Esophagus muscularis mucosa (tissue), 4 donors: ENCODE measurements at places on chromosomes 1 and 21.

- no peak overlapping the region for H3K27ac ChIP-seq
- H3K36me3 ChIP-seq = no peaks in the 10 kb centered on the region
Observed at GRCh38 chr21:16115461-16115860, 385.7 kb downstream of the USP25 start.

GRCh38 chr1:111647736-111648135 lies 28.1 kb downstream of the RAP1A start:
- H3K4me1 ChIP-seq = peaks cover 86% of the 10 kb centered on the region
- no peak overlapping the region for H3K27ac ChIP-seq
- H3K27me3 ChIP-seq = no peaks in the 10 kb centered on the region
- DNase-seq = no peak

- DNase-seq = no peak
- no peaks in the 10 kb centered on the region for H3K27me3 ChIP-seq
- H3K36me3 ChIP-seq = no peaks in the 10 kb centered on the region
- H3K4me3 ChIP-seq = peak overlapping the region; percentile 38
- peak overlapping the region; percentile 74 for H3K27ac ChIP-seq
Observed at GRCh38 chr1:10980841-10981727, 31.4 kb upstream of the TARDBP start.

DNA sequence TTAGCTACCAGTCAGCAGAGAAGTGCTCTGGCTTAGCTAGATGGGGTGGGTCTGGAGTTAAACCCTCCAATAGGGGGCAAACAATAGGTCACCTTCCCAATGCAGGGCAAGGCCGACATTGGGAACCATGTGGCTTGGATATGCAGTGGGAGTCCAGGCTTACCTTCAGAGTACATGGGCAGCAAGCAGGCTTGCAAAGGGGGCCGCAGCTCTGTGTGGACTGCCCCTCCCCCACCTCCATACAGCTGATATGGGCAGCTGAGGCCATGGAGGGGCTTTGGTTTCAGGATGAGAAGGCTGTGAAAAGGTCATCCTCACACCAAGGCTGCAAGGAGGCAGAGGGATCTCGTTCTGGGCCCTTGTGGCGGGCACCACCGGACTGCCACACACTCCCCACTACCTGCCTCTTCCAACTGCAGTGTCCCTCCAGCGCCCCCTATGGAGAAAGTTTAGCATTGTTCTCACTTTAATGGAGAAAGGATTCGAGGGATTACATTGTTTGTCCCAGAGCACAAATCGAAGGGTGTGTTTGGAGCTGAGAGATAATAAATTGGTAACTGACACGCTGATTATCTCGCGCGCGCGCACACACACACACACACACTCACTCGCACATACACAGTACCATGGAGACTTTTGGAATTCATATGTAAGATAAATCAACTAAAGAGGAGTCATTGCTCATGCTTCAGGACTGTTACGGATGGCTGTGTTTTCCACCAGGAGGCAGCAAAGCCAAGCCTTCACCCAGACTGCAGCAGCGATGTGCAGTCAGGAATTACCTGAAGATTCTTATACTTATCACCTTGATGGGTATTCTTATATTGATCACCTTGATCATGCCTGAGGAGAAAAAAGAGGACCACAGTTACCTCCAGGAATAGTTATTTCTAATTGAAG lies 7.0 kb upstream of the SMCP start:
- peak; percentile 66 for DNase-seq
- H3K27ac ChIP-seq = no peak overlapping the region
- no peaks in the 10 kb centered on the region for H3K36me3 ChIP-seq
- H3K4me1 ChIP-seq = peaks cover 5% of the 10 kb centered on the region
- no peak overlapping the region for H3K4me3 ChIP-seq

GRCh38 chr1:208924928-208925327 lies 658.6 kb upstream of the CAMK1G start:
- no peaks in the 10 kb centered on the region for H3K4me1 ChIP-seq
- no peaks in the 10 kb centered on the region for H3K36me3 ChIP-seq
- peaks cover 3% of the 10 kb centered on the region for H3K27me3 ChIP-seq
- no peak overlapping the region for H3K27ac ChIP-seq

DNA sequence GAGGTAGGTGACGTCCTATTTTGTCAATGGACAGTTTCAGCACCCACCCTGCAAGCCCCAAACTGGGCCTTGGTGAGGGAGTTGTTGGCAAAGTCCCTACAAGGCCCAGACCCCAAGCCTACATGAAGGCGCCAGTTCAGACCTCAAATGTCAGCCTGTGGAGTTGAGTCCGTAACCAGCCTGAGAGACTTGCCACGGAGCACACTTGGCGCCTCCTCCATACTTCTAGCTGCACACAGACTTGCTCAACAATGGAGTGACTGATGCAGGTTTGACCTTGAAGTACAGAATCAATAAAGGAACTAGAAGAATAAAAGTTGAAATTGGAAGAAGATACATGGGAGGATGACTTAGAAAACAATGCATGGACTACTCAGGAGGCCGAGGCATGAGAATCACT lies 134.3 kb downstream of the PROX1 start:
- no peak for DNase-seq
- H3K4me1 ChIP-seq = no peaks in the 10 kb centered on the region
- H3K27ac ChIP-seq = no peak overlapping the region

- H3K36me3 ChIP-seq = peaks cover 68% of the 10 kb centered on the region
- no peak for DNase-seq
- no peak overlapping the region for H3K4me3 ChIP-seq
- peaks cover 4% of the 10 kb centered on the region for H3K4me1 ChIP-seq
- no peaks in the 10 kb centered on the region for H3K27me3 ChIP-seq
Observed at GRCh38 chr1:12009318-12009947, 9.9 kb upstream of the MIIP start.

GRCh38 chr1:115156826-115157468 lies 67.6 kb upstream of the TSPAN2 start:
- no peaks in the 10 kb centered on the region for H3K27me3 ChIP-seq
- H3K4me3 ChIP-seq = no peak overlapping the region
- peak; percentile 84 for DNase-seq
- H3K27ac ChIP-seq = no peak overlapping the region
- no peaks in the 10 kb centered on the region for H3K36me3 ChIP-seq
- peaks cover 12% of the 10 kb centered on the region for H3K4me1 ChIP-seq

DNA sequence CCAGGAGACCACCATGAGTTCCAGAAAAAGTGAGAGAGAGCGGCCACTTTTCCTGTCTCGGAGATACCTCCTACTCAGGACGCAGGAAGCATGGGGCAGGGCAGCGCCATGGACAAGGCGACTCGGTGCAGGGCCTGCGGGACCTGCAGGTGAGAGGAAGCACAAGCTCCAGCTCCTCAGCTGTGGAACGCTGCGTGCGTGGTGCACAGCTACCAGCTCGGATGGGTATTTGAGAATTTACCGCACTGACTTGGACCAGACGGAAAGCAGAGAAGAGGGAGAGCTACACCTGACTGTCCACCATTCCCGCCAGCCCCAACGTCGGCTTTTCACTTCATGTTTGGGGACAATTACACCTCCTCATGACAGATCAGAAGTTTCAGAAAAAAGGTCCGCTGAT lies 8.2 kb upstream of the CDK11A start:
- H3K4me1 ChIP-seq = no peaks in the 10 kb centered on the region
- peaks cover 60% of the 10 kb centered on the region for H3K36me3 ChIP-seq
- H3K27me3 ChIP-seq = no peaks in the 10 kb centered on the region
- H3K27ac ChIP-seq = no peak overlapping the region

DNA sequence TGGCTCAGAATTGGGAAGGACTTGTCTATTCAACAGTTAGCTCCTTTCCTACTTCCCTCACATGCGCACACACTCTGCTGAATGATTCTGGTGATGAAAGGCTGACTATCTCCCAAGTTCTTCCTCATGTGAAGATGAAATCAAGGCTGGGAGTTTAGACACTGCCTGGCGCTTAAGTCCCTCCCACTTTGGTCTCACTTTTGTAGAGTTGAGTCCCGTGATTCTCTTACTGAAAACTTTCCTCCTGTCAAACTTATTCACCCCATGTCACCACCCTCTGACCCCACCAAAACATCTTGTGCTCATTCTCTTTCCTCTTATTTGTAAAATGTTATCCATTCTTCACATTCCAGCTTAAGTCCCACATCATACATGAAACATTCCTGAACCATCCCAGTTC lies 8.4 kb upstream of the MRPS6 start:
- no peaks in the 10 kb centered on the region for H3K36me3 ChIP-seq
- no peaks in the 10 kb centered on the region for H3K4me1 ChIP-seq
- H3K4me3 ChIP-seq = no peak overlapping the region
- no peak overlapping the region for H3K27ac ChIP-seq
- no peak for DNase-seq

- H3K4me1 ChIP-seq = peaks cover 91% of the 10 kb centered on the region
- DNase-seq = no peak
- H3K36me3 ChIP-seq = no peaks in the 10 kb centered on the region
- peak overlapping the region; percentile 88 for H3K4me3 ChIP-seq
- H3K27ac ChIP-seq = peak overlapping the region; percentile 96
- H3K27me3 ChIP-seq = no peaks in the 10 kb centered on the region
Observed at GRCh38 chr1:201502511-201502857, 4.4 kb downstream of the CSRP1 start.

- peaks cover 98% of the 10 kb centered on the region for H3K4me1 ChIP-seq
- H3K27me3 ChIP-seq = no peaks in the 10 kb centered on the region
- peaks cover 9% of the 10 kb centered on the region for H3K36me3 ChIP-seq
- peak overlapping the region; percentile 5 for H3K4me3 ChIP-seq
- peak overlapping the region; percentile 99 for H3K27ac ChIP-seq
Observed at GRCh38 chr1:8407652-8408051, 89.7 kb downstream of the SLC45A1 start.

DNA sequence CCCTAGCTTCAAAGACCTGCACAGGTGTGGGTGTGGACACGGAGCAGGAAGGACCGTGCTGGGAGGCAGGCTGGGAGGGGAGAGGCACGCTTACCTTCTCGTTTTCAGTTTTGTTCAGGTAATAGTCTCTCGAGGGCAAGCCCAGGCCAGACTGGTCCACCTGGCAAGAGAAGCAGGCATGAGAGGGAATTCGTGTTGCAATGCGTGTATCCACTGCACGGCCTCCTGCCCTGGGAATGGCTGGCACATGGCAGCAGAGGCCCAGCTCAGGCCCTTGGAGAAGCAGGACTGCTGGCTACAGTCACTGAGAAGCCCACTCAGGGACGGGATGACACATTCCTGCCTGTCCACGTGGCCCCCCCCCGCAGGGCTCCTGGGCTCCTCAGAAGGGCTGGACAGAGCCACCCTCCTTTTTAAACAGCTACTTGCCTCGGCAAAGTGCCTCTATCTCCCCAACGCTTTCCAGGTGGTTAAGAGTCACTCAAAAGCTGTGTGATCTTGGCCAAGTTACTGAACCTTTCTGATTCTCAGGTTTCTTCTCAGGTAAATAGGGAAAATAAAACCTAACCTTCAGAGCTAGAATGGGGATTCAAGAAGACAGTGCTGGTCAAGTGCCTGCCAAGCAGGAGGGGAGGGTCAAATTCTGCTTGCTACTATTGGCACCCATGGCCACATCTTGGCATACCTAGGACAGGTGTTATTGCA lies 32.7 kb downstream of the ECE1 start:
- H3K4me3 ChIP-seq = no peak overlapping the region
- peaks cover 76% of the 10 kb centered on the region for H3K36me3 ChIP-seq
- DNase-seq = no peak
- no peak overlapping the region for H3K27ac ChIP-seq
- H3K27me3 ChIP-seq = no peaks in the 10 kb centered on the region
- peaks cover 57% of the 10 kb centered on the region for H3K4me1 ChIP-seq

DNA sequence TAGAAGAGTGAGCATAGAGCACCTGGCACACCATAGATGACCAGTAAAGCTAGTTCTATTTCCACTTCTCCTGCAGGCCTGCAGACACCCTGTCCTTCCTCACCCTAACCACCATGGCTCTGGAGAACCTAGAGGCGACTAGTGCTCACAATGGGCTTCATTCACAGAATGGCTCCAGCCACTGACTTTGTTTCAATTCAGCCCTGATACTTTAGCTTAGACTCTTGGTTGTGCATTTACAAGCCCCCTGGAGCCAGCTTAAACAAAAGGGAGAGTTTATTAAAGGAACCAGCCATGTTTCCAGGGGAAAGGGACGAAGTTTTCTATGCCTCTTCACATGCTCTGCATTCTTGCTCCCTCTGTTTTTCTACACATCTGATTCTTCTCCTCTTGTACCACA lies 123.7 kb downstream of the NAV1 start:
- H3K4me1 ChIP-seq = peaks cover 9% of the 10 kb centered on the region
- no peak for DNase-seq
- no peak overlapping the region for H3K4me3 ChIP-seq
- H3K36me3 ChIP-seq = peaks cover 11% of the 10 kb centered on the region
- no peaks in the 10 kb centered on the region for H3K27me3 ChIP-seq
- H3K27ac ChIP-seq = no peak overlapping the region

GRCh38 chr1:9438431-9439073 lies 100.7 kb upstream of the SLC25A33 start:
- DNase-seq = peak; percentile 94
- no peak overlapping the region for H3K4me3 ChIP-seq
- H3K4me1 ChIP-seq = peaks cover 52% of the 10 kb centered on the region
- no peaks in the 10 kb centered on the region for H3K27me3 ChIP-seq

DNA sequence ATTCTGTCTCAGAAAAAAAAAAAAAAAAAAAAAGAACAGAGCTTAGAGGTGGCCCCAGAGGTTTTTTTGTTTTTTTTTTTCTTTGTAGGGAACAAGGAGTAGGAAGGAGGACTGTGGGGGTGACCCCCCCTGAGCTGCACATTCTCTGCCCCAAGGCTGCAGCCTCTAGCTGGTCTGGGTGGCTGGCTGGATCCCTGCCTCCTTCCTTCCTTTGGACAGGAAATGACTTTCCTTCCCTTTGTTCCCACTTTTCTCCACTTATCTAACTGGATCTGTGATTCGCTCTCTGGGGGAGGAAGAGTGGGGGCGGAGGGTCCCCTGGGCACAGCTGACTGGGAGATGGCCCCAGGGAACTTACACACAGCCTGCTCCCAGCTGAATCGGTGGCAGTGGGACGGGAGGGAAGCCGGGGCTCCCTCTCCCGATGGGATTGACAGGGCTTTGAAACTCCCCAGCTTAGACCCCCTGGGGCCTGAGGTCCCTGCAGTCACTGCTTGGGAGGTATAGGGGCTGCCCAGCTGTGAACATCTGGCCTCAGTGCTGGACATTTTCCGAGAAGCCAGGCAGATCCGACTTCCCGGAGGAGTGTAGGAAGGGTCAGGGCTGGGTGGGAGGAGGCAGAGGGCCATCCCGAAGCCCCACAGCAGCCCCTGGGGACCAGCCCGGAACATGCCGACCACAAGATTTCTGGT lies 2.1 kb downstream of the FBLIM1 start:
- H3K36me3 ChIP-seq = peaks cover 12% of the 10 kb centered on the region
- peaks cover 18% of the 10 kb centered on the region for H3K27me3 ChIP-seq
- peak overlapping the region; percentile 72 for H3K27ac ChIP-seq
- peaks cover 41% of the 10 kb centered on the region for H3K4me1 ChIP-seq
- DNase-seq = no peak

DNA sequence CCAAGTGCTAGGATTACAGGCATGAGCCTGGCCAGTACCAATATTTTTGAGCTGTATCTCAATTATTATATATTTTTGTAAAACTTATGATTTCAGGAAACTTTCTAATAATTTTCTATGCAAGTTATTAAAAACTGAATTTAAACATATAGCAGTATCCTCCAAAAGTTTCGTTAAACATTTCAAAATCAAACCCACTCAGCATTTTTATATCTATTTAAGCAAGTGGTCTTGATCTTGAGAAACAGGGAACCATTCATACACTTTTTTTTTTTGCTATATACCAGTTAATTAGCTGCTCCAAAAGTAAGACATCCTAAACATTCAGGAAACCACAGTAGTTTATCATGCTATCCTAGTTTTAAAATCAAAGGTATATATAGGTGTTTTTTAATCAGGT lies 22.0 kb downstream of the SHCBP1L start:
- H3K4me3 ChIP-seq = no peak overlapping the region
- H3K4me1 ChIP-seq = no peaks in the 10 kb centered on the region
- no peaks in the 10 kb centered on the region for H3K27me3 ChIP-seq
- no peak for DNase-seq
- no peak overlapping the region for H3K27ac ChIP-seq
- H3K36me3 ChIP-seq = no peaks in the 10 kb centered on the region

- H3K27me3 ChIP-seq = no peaks in the 10 kb centered on the region
- H3K36me3 ChIP-seq = no peaks in the 10 kb centered on the region
- no peak for DNase-seq
- H3K4me3 ChIP-seq = no peak overlapping the region
- peak overlapping the region; percentile 37 for H3K27ac ChIP-seq
Observed at GRCh38 chr1:101043776-101044175, 18.2 kb upstream of the DPH5 start.
